SK-N-SH treated with all-trans-retinoic acid at 6 μM for 48 hours (cell line): ENCODE measurements at places on chromosomes 7 and 10.
A peak's percentile ranks its signal among the peaks of the same experiment; 100 is the strongest.

DNA sequence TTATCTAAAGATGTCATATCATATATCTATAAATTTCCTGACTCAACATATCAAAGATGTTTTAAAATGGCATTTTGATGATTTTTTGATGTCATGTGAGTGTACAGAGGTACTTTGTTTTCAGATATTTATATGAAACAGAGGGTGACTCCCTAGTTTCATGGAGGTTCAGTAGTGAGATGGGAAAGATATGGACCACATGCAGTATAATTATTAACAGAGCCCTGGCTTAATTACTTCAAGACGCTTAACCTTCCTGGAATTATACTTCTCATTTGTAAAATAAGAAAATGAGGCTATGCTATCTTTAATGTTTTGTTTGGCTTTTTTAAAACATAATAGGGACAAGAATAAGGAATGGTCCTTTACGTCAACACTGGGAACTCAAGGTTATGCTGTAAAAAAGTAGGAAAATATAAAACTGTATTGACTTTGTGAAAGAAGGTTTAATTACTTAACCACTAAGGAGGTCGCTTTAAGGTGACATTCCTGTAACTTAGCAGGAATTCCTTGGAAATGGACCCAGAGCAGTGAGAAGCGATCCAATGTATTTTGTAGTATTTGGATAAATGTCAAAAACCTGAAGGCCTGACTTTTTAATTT lies 821.0 kb upstream of the IGFBP3 start:
- ATAC-seq = peak; percentile 45; the same call in 2 of the 3 replicates

DNA sequence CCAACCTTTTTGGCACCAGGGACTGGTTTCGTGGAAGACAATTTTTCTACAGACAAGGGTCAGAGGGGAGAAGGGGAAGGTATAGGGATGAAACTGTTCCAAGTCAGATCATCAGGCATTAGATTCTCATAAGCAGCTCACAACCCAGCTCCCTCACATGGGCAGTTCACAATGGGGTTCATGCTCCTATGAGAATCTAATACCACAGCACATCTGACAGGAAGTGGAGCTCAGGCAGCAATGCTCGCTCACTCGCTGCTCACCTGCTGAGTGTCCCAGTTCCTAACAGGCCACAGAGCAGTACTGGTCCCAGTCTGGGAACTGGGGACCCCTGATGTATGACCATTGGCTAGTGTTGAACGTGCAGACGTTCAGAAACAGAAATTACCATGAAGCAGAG lies 63.7 kb downstream of the ATE1 start:
- no peak for ATAC-seq

- ATAC-seq = no peak
These were observed 58.4 kb downstream of the VOPP1 start for GRCh38 chr7:55513868-55514267.

- no peak for ATAC-seq
These were observed 60.2 kb upstream of the MKRN1 start for GRCh38 chr7:140539461-140539860.

GRCh38 chr10:8444630-8445029 lies 390.1 kb downstream of the GATA3 start:
- peak; percentile 84 for ATAC-seq
